ENCODE measurements at places on chromosomes 7 and 10.

DNA sequence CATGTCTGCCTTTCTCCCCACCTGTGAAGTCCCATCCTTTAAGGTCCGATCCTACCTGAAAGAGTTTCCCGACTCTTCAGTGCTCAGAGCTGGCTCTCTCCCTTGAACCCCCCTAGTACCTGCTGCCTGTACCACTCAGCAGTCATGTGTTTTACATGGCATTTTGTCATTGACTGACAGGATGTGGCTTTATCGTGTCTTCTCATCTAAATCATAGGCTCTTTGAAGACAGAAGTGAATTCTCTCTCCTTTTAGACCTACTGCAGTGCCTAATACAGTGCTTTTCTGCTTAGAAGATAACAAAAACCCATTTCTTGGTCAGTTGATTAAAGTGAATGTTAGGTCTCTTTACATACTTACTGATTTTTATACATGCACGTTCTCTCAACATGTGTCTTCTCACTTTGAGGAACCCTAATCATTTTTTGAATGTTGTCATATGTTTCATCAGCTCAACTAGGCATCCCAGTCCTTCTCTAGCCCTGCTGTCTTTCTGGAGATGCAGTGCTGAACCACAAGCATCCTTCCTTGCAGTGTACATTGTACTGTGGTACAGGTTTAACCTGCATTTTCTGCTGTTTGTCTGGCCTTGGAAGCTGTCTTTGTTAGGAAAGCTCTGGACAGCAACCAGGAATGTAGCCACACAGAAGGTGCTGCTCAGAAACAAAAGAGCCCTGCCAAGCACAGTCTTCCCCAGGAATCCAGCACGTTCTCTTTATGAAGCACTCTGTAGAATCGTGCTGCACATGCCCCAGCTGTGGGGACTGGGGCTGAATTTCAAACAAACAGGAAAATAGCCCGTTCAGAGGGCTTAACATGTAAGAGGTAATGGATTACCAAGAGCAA is 28.1 kb upstream of the LRRC4 start:
- no peak for DNase-seq

GRCh38 chr7:106216517-106216922 is 68.3 kb downstream of the NAMPT start:
- no peak for DNase-seq

- no peak for DNase-seq
Measured at GRCh38 chr10:1228467-1228975, 172.3 kb downstream of the WDR37 start.

DNA sequence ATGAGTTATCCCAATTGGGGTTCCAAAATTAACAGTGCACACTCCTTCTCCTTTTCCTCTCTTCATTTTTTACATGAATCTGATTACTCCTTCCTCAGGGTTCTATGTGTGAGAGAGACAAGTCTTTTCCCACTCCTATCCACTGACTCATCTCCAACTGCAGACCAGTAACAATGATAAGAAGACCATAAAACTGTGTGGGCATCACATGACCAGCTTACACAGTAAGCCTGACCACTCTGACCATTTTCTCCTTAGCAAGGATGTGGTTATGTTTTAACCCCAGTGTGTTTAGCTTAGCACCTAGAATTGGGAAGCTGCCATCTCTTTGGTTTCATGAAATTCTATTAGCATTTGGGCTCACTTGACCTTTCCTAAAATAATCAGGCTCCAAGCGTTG is 145.0 kb upstream of the CALCR start:
- DNase-seq = no peak

DNA sequence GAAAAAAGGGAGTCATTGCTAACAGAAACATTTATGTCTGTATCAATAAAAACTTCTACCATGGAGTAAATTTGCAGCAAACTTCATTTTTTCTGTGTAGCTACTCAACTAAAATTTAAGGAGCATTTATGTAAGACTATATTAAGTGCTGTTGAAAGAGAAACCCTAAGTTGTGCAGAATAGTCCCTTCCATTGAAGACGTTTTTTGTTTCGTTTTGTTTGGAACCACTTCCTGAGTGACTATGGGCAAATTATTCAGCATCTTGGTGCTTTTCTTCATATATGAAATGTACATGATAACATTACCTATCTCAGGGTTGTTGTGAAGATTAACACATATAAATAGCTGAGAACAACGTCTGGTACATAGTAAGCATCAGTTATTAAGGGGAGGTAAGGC is 24.3 kb downstream of the SEM1 start:
- DNase-seq = no peak

- DNase-seq = no peak
Measured at GRCh38 chr10:102778781-102779180, 35.0 kb downstream of the WBP1L start.

GRCh38 chr10:33494694-33495265 is 160.3 kb upstream of the NRP1 start:
- DNase-seq = no peak

- no peak for DNase-seq
Measured at GRCh38 chr7:134298902-134299683, 17.6 kb downstream of the SLC35B4 start.

GRCh38 chr10:121221072-121221471 is 369.9 kb downstream of the WDR11 start:
- DNase-seq = no peak

GRCh38 chr10:94524146-94524545 is 21.4 kb upstream of the HELLS start:
- DNase-seq = no peak

All from stimulated activated CD4-positive, alpha-beta T cell treated with anti-CD3 and anti-CD28 coated beads, TNF-alpha, amount 100 ng/mL, for 1 hour (primary cell).